ENCODE measurements at places on chromosomes 7 and 10. TPM values are rescaled to one million over a fixed set of nuclear protein-coding genes. Genes with fewer than 3 reads are reported as not detected.
A peak's percentile ranks its signal among the peaks of the same experiment; 100 is the strongest.

DNA sequence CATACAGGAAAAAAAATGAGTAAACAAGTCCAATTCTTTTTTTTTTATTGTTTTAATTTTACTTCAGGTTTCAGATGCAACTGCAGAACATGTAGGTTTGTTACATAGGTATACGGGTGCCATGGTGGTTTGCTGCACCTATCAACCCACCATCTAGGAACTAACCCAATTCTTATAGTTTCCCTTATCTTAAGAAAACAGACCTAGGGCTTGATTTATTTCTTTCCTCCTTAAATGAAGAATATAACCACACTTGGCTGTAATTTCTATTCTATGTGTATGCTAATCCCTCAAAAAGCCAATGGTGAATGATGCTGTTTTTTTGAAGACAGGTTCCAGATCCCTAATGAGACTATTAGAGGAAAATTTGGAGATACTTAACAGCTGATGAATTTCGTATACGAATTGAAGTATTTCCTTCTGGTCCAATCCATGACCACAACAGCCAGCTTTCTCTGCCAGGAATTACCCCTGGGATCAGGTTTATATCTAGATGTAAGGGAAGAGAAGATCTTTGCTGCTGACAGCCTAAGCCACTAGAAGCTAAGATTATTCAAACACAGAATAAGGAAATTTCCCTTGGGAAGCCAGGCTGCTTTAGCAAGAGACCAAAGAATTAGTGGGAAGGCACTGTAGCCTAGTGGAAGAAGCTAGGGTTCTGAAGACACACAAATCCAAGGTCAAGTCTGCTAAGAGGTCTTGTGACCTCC lies 115.8 kb downstream of the INHBA start:
- DNase-seq: no peak

DNA sequence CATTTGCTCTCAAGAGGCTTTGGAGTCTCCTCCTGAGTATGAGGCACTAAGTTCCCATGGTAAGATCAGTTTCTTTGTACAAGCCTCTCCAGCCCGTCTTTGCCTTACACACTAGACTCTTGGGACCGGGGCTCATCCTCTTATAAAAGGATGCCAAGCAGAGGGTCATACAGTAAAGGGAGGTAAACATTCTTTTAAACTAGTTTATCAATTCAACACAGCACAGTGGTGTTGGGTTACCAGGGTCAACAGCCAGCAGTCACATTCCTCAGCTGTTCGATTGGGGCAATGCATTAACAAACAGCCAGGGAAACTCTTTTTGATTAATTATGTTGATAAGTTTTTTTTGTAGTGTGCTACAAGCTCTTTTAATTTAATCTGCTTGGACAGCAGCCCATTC lies 37.8 kb downstream of the HHEX start:
- DNase-seq: no peak

The ANKRD61 gene
- total RNA-seq: 0.18 TPM

DNA sequence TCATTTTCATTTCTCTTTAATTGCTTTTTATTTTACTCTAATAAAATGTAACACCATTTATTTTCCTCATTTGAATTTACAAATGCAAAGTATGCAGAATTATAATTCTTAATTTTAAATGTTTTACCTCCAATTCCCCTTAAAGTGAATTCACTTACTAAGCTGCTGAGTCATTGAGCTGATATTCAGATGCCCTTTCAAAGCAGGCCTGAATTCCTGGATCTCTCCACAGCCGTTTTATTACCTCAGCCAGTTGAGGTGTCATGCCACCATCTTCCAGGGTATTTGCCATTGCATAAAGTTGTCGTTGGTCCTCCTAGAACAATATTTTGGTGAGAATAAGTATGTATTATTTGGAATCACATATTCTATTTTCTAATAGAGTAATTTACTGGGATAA lies 33.2 kb downstream of the GNAT3 start:
- DNase-seq: peak; percentile 69

GRCh38 chr10:57494486-57494885 lies 773.2 kb downstream of the IPMK start:
- DNase-seq: no peak

The HGF gene
- not detected for total RNA-seq

The NUTM2D gene
- 6.2 TPM for total RNA-seq

DNA sequence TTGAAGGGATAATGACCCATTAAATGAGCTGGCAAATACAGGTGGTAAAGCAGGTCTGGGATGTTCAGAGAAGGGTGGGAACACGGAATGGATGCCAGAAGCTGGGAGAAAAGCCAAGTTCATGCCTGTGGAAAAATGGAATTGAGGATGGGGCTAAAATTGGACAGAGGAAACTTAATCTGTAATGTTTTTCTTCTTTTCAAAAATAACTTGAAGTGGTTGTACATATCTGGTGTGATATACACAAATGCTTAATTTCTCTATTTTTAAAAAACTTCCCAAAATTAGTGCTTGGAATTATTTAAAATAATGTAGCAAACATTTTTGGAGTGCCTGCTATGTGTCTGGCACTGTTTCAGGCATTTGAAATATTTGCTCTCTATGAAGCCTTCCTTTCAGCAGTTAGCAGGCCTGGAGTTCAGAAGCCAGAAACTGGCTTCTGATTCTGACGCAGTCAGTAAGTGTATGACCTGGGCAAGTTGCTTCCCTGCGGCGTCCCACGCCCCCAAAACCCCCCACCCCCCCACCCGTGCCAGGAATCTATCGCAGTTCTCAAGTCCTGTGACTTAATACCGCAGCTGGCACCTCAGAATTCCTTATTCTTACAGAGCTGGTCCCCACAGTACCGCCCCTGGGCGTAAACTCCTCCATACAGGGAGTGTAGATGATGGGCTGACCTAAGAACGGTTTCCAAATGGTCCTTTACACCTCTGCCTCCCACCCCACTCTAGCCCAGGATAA lies 828 bp upstream of the MALSU1 start:
- DNase-seq: peak; percentile 73
